ENCODE measurements at places on chromosomes 7 and 10.

GRCh38 chr10:25999295-25999981 lies 65.4 kb downstream of the MYO3A start:
- DNase-seq = no peak

- no peak for DNase-seq
These were observed 755 bp downstream of the HOXA13 start for GRCh38 chr7:27198871-27199801.

GRCh38 chr7:16695621-16696237 lies 49.7 kb downstream of the BZW2 start:
- DNase-seq = peak; percentile 22

DNA sequence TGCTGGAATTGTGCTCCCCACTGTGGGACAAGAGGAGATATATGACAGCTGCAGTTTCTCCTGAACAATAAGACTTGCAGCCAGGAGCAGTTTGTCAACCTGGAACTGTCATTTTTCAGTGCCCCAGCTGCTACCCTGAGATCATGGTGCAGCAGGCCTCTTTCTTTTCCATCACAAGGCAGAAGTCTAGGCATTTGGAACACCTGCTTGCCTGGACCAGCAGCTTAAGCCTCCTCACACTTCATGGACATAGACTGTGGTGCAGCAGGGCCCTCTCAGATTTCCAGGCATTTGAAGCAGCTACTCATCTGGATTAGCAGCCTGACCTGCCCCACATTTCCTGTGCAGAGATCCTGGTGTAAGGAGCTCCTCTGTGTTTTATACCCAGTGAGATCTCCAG lies 450.7 kb upstream of the TEX47 start:
- DNase-seq = no peak

DNA sequence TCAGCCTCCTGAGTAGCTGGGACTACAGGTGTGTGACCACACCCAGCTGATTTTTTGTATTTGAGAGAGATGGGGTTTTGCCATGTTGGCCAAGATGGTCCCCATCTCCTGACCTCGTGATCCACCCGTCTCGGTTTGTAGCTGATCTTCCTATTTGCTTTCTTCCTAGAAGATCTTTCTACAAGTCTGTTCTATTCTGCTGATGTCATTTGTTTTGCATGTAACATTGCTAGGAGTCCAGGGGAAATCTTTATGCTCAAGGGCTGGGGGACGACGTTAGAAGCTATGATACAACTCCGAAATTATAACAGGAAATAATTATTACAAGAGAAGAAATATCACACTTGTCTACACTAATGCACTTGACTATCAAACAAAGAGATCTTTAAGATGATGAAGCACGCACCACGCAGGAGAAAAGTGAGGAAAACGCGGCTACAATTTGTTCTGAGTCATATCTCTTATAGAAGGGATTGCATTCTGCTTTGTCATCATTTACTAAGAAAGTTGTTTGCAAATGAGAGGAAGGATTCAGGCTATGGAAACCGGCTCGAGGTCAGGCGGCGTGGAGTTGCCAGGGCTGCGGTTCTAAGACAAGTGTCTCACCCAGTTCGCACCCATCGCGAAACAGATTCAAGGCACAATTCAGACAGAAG lies 103.0 kb upstream of the CARD11 start:
- no peak for DNase-seq

DNA sequence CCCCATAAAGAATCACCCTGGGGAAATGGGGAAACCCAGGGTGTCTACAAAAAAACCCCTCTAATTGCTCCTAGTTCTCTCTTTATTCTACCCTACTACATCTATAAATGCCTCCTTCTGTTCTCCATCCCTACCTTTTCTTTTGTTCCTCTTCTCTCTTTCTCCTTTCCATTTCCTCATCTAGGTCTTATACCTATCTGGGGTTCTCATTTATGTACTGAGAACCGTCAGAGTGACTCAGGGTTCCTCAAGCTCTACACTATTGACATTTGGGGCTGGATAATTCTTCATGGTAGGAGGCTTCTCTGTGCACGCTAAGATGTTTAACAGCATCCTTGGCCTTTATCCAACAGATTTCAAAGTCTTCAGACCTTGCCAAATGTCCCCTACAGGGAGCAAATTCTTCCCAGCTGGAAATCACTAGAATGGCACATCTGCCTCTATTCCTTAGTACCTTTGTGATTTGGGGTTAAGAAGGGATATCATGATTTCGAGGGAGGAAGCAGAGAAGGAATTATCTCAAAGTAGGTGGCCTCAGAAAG lies 137.4 kb upstream of the PTN start:
- DNase-seq = no peak
